ENCODE measurements at places on chromosomes 6 and 20. TPM values are rescaled to one million over a fixed set of nuclear protein-coding genes. Genes with fewer than 3 reads are reported as not detected.

The ARFGEF3 gene
- 0.63 TPM for total RNA-seq

The TMEM244 gene
- total RNA-seq, result not detected

The SEC63 gene
- 20.0 TPM for total RNA-seq

The ARMC12 gene
- total RNA-seq, result 0.74 TPM

The HLA-DQB1 gene
- not detected for total RNA-seq

The CCN5 gene
- total RNA-seq, result 34.3 TPM

The CCHCR1 gene
- total RNA-seq, result 7.5 TPM

The WFDC6 gene
- total RNA-seq, result not detected

The CPXM1 gene
- total RNA-seq, result 0.04 TPM

The RSPO3 gene
- 81.4 TPM for total RNA-seq

The GRM1 gene
- not detected for total RNA-seq

The CSNK2B gene
- 177 TPM for total RNA-seq

The LY86 gene
- total RNA-seq, result not detected

The VSTM2L gene
- total RNA-seq, result 19.8 TPM

The RUNX2 gene
- 1.9 TPM for total RNA-seq

The SLC26A8 gene
- total RNA-seq, result not detected

The EBF4 gene
- total RNA-seq, result 2.1 TPM

The PPP1R3G gene
- 2.0 TPM for total RNA-seq

The DNMT3B gene
- 4.0 TPM for total RNA-seq

The TCP11 gene
- total RNA-seq, result not detected

The TP53TG5 gene
- total RNA-seq, result not detected

The RIPOR2 gene
- 0.69 TPM for total RNA-seq

All from A549 treated with dexamethasone at 1 μM for 4 hours (cell line).